ENCODE measurements at places on chromosomes 3 and 15.
A peak's percentile ranks its signal among the peaks of the same experiment; 100 is the strongest.

- DNase-seq: no peak
Measured at GRCh38 chr3:85912980-85913379, 954.2 kb downstream of the CADM2 start.

DNA sequence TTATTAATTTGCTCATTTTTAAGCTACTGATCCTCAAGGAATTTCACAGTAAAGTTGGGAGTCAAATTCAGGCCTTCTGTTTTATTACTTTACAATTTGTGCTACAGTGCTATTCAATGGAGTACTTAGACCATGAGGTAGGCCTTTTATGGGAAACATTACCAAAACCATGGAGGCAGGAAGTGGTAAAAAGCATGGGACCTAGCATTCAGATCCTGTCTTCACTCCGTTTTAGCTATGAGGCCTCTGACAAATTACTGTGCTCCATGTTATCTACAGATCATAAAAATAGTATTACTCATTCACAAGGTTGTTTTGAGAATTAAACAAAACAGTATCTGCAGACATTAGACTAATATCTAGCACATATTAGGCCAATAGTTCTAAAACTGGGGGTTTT is 140.6 kb upstream of the SLITRK3 start:
- DNase-seq: no peak

- no peak for DNase-seq
Measured at GRCh38 chr3:102715030-102715697, 280.3 kb downstream of the ZPLD1 start.

GRCh38 chr3:120419797-120420196 is 31.0 kb downstream of the FSTL1 start:
- DNase-seq: no peak

- no peak for DNase-seq
Measured at GRCh38 chr15:67146875-67147381, 81.5 kb downstream of the SMAD3 start.

DNA sequence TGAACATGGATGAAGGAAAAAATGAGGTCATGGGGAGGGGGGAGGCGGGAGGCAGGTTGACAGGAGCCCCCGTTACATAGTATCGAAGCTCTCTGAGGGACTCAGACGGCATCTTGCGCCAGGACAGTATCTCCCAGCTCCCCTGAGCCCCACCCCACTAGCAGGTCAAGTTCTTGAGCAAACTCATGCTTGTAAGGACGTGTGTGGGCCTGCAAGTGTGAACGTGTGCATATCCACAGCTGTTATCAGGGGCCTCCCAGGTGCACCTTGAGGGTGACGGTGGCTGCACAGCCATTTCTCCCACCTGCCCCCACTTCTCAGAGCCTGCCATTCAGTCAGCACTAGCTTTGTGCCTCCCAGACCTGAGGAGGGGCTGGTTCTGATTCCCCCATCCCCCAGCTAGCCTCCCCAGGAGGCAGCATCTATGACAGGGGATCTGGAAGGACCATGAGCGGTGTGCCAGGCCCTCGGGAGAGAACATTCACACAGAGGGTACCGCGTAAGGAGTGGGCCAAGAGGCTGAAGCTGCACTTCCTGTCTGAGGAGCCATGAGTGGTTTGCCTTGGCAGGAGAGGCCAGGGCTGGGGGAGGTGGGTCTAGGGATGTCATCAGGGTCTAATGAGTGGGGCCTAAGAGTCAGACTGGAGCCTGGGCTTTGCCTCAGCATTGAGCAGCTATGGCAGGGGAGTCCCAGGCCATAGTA is 2.9 kb downstream of the SEMA3F start:
- no peak for DNase-seq

DNA sequence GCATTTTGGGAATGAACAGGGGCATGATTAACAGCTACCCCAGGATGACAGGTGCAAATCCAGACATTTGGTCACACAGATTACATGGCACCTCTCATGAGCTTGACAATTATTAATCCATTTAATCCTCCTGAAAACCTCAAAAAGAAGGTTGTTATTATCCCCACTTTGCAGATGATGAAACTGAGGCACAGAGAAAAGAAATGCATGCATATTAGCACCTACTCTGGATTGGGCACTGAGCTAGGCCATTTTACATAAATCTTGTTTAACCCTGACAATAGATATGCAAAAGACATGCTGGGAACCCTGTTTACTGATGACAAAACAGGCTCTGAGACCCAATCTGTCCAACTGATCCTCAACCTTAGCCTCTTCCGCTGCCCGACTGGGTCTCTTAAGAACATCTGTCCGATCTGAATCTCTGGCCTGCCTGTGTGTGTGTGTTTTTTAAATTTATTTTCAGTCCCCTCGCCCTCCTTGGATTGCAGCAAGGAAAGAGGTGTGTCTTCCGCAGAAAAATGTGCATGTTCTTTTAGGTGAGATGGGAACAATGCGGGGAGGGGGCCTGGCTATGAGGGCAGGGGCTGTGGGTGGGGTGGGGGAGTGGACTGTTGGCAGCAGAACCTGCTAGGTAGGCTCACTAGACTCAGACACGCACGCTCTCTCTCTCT is 162.5 kb downstream of the WNT7A start:
- no peak for DNase-seq

- no peak for DNase-seq
Measured at GRCh38 chr3:94543161-94543560, 480.3 kb downstream of the NSUN3 start.

DNA sequence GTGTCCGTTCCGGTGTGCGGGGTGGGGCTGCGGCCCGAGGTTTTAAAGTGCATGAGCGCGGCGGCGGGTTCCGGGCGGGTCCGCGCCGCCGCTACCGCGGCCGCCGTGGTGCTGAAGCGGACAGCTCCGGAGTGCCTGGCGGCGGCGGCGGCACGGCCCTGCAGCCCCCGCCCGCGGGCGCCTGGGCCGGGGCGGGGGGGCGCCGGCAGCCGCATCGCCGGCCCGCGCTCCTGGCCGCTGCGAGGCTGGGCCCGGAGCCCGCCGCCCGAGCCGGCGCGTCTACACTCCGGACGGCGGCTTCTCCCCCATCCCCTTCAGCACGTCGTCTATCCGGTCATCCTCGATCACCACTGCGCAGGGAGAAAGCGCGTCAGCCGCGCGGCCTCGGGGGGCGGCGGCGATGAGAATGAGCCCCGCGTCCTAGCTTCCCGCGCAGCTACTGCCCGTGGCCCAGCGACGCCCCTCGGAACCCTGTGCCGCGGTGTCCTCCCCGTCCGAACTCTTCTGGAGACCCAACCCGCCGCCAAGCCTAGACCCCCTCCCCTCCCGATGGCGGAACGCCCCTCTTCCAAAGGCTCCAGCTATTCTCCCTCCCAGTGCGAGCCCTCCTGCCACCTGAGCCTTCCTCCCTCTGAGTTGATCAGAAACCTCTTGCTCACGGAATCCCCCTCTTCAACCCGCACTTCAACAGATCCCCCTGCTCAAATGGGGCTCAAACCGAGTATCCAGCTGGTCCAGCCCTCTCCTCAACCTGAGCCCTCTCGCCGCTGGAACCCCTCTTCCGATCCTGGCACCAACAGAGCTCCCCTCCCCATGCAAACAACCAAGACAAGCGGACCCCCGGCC is 1.3 kb downstream of the CAMK2N2 start:
- DNase-seq: peak; percentile 38

GRCh38 chr15:39254181-39254580 is 326.7 kb upstream of the THBS1 start:
- DNase-seq: no peak

DNA sequence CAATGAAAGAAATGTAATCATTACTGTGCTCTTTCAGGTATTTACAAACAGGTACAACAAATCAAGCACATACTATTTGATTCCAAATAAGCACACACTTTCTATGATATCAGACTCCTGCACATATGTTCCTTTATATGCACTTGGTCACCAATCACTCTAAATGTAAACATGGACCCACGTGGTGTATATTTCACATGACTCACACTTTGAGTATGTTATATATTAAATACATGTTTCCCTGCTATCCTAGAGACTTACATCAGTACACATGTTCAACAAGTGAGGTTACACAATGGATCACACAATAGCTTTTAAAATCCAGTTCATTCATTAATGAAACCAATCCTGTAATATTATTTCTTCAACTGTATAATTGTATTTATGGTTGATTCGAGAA is 683.5 kb downstream of the NR2F2 start:
- no peak for DNase-seq
